ENCODE measurements at places on chromosomes 4 and X.

- peak; percentile 1 for DNase-seq
Measured at GRCh38 chrX:41184312-41184711, 99.1 kb downstream of the USP9X start.

GRCh38 chr4:74092957-74093356 lies 6.0 kb downstream of the CXCL2 start:
- DNase-seq, result no peak

DNA sequence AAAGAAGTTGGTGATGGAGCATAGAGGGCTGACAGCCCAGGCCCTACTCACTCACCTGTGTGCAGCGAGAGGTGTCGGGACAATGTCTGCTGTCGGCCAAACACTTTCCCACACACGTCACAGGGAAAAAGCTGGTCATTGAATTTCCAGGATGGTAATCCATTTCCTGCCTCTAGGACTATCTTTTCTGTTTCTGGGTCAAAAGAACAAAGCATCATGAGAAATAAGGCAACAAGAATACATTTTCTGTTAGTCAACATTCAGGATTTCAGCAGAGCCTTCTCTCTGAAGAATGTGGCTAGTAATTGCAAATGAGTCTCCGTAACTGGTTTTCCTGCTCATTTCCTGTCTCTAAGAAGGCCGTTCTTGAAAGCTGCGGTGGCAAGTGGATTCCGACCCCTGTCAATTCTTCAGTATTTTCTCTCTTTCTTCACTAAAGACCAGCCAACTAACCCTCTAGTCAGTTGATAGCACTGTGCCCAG lies 99.4 kb downstream of the C4orf51 start:
- no peak for DNase-seq

- DNase-seq, result no peak
Measured at GRCh38 chrX:29590921-29591320, 624.4 kb upstream of the MAGEB2 start.

GRCh38 chr4:36310793-36311192 lies 29.4 kb downstream of the DTHD1 start:
- peak; percentile 36 for DNase-seq

GRCh38 chr4:104930298-104930697 lies 216.4 kb upstream of the TET2 start:
- no peak for DNase-seq

DNA sequence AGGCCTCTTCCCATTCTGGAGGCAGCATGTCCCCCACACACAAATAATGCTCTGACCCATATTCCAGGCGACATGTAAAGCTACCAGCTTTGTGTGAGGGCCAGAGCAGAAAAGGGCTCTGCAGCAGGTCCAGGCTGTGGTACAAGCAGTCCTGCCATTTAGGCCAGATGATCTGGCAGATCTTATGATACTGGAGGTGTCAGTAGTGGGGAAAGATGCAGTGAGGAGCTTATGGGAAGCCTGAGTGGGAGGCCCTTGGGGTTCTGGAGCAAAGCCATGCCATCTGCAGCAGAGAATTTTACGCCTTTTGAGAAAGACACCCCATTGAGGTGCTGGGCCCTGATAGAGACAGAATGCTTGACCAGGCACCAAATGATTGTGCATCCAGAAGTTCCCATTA lies 7.7 kb downstream of the SYN1 start:
- no peak for DNase-seq

GRCh38 chrX:28582511-28582910 lies 4.7 kb upstream of the IL1RAPL1 start:
- DNase-seq, result no peak

DNA sequence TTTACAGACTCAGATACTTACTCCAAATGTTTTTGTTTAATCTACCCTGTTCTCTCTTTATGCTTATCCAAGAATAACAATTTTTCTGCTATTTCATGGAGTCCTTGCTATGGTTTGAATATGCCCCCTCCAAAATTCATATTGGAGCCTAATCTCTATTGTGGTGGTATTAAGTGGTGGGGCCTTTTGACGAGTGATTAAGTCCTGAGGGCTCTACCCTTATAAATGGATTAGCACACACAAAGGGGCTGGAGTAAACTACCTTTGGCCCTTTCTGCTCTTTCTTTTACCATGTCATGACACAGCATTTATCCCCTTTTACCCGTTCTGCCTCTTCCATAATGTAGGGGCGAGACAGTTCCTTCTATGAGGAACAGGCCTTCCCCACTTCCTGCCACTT lies 285.5 kb downstream of the GASK1B start:
- DNase-seq, result no peak

GRCh38 chr4:79288185-79288584 lies 37.7 kb downstream of the NAA11 start:
- no peak for DNase-seq

DNA sequence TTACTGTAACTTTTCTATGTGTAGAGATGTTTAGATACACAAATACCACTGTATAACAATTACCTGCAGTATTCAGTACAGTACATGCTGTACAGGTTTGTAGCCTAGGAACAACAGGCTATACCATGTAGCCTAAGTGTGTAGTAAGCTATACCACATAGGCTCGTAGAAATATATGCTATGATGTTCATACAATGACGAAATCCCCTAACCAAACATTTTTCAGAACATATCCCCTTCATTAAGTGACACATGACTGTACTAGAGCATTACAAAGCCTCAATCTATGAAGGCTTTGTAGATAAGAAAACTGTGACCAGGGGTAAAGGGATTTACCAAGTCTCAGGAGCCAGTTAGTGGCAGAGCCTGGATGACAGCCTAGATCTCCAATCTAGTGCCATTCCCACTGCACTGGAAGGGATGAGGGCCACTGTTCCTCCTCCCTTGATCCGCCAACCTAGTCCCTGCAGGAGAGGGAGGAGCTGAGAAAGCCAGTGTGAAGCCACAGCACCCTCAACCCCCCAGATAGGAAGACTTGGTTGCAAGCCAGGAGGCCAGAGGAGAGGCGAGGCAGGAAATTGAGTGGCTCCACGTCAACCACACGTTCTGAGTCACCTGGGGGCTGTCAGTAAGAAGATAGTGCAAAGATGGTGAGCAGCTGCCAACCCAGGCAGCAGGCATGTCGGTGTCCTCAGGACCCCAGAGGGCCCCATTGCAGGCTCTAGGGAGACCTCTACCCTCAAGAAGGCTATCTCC lies 227.7 kb downstream of the BCOR start:
- DNase-seq, result no peak

DNA sequence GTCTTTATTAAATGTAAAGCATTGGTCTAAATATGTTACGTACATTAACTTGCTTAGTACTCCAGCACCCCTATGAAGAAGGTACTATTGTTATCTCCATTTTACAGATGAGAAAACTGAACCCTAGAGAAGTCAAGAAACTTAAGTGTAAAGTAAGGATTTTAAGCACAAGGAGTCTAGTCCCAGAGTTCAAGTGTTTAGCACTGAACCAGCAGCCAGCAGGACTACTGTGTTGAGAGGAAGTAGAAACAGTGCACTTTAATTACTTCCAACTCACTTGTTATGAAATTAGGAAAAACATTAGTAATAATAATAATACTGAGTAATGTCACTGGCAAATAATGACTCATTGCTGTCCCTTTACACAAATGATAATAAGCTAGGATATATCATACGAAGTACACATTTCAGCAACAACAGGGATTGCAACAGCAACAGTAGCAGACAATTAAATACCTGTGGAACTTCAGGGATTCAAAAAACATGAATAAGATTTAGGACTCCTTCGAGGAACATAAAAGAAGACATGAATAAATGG lies 548.1 kb upstream of the HS3ST1 start:
- DNase-seq, result no peak

- DNase-seq, result no peak
Measured at GRCh38 chr4:150789864-150790263, 207.9 kb downstream of the MAB21L2 start.

- DNase-seq, result peak; percentile 52
Measured at GRCh38 chr4:179398414-179398813, 1956.2 kb upstream of the AGA start.

DNA sequence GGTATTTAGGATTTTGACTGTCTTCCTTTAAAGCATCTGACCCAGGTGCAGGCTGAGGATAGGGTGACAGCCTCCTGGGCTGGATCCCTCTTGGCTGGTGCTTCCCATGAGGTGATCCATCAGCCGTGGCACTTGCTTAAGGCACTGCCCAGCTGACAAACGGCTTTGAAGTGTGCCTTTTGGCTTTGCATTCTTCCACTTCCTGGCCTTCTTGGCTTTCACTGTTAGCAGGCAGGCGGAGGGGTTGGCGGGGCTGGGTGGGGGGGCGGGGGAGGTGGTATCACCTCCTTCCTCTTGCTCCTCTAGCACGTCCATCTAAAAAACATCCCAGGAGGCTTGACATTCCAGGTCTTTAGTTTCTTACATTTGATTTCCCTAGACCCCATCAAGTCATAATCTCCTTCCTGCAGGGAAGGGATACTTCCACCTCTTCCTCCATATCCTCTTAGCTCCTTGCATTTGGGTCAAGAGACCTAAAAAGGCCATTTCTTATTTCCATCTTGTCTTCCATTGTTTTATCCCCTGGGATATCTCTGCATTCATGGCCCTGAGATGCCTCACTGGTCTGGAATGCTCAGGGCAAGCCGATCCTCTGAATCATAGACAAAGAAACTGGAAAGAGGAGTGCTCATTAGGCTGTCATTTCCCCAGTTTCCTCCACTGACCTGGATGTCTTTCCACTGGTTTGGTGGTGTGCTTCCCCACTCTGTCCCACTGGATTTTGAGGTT lies 11.3 kb upstream of the APLN start:
- DNase-seq, result no peak

All from suppressor macrophage (primary cell).